ENCODE measurements at places on chromosomes 12 and 14. TPM values are rescaled to one million over a fixed set of nuclear protein-coding genes. Genes with fewer than 3 reads are reported as not detected.

DNA sequence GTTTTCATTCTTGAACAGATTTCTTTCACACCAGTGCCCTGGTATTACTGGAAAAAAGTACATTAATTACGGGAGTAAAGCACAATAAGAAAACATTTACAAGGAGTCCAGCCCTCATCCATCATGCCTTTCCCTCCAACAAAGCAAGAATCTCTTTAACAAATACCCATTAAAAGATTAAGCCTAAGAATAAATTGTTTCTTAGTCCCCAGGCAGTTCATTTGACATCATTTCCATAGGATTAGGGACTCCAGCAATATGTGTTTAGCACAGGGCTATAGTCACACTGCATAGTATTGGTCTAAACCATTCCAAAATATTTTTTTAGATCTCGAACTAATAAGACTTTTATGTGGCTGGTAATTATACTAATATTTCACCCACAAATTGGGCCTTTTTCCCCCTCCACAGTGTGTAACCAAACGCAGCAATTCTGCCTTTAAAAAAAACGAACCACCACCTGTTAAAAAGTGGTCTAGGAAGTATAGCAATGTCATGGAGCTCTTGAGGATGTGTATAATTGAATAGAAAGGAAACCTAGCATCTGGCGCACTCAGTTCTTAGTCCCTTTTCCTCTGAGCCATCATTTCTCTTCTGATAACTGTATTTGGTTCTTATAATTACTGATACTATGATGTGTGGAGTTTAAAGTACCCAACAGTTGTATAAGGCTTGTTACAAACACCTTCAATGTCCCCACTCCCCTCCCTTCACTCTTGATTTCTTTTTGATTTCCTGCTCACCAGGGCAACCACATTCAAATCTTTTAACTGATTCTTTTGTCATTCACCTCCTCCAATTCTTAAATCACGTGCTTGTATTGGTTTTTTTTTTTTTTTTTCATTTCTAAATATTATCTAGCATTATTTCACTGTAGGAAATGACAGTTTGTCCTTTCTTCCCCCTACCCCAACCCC is 138.7 kb downstream of the ETV6 start:
- H3K27ac ChIP-seq, result no peak overlapping the region
- H3K4me3 ChIP-seq, result no peak overlapping the region
- H3K27me3 ChIP-seq, result no peaks in the 10 kb centered on the region
- H3K4me1 ChIP-seq, result peaks cover 35% of the 10 kb centered on the region
- no peaks in the 10 kb centered on the region for H3K36me3 ChIP-seq

- H3K4me3 ChIP-seq, result peak overlapping the region; percentile 39
- H3K27ac ChIP-seq, result no peak overlapping the region
- no peaks in the 10 kb centered on the region for H3K27me3 ChIP-seq
Observed at GRCh38 chr12:24023081-24023480, 73.6 kb upstream of the SOX5 start.

DNA sequence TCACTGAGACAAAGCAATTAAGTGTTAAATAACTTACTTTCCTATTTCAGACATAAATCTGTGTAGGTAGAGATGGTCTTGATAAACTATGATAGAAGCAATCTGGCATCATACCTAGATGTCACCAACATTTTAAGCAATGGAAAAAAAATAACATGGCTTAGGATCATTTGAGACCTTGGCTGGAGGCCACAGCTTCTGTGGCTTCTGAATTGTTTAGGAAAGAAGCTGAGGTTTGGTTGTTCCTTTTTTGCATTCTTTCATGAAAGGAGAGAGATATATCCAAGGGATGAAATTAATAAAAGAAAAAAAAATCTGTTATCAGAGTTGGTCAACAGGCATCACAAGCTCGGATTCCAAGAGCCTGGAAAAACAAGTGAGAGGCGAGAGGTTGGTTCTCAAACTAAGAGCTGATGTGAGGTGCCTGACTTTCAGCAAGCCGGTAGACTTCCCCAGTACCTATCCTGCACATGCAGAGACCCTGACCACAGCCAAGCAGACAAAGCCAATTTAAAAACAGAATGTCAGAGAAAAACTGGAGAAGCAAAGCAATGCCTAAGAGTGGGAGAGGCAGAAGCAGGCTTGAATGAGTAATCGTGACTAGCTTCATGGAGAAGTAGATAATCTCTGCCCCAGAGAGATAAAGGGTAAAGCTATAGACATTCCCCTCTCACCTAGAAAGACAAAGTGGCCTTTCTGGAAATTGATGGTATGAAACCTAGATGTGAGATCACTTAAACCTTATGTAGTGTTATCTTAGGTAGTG is 43.4 kb upstream of the ST8SIA1 start:
- no peak overlapping the region for H3K4me3 ChIP-seq
- H3K4me1 ChIP-seq, result no peaks in the 10 kb centered on the region
- DNase-seq, result no peak

DNA sequence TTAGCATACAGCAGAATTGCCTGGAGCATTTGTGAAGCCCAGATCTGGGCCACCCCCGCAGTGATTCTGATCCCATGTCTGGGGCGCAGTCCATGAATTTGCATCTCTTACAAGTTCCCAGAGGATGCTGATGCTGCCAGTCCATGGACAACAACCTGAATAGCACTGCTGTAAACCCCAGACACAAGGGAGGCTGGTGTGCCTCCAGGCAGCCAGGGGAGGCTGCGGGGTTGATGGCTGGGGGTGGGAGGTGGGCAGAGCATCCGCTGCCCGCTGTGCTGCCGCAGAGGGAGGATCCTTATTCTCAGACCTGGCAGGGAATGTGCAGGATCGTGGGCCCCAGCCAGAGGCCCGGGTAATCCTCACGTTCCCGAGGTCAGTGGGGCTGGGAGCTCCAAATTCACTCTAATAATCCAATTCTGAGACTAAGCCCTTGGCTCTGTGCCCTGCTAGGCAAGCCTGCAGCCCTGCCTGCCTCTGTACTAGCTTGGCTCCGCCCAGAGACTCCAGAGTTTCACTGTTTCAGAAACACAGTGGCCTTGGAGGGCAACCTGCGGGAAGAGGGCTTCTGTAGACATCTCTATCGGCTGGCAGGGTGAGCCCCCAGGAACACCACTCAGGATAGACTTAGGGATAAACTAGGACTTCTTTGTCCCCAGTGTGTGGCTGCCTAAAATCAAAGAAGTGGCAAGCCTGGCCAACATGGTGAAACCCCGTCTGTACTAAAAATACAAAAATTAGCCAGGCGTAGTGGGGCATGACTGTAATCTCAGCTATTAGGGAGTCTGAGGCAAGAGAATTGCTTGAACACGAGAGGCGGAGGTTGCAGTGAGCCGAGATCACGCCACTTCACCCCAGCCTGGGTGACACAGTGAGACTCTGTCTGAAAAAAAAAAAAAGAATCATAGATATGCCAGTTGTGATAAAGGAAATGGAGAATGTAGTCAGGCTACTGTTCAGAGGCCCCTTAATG is 17.8 kb upstream of the MLEC start:
- H3K27me3 ChIP-seq, result no peaks in the 10 kb centered on the region
- DNase-seq, result peak; percentile 28
- H3K27ac ChIP-seq, result no peak overlapping the region
- no peak overlapping the region for H3K4me3 ChIP-seq

GRCh38 chr12:56723889-56724700 is 1.0 kb downstream of the NACA start:
- H3K4me3 ChIP-seq, result peak overlapping the region; percentile 98
- H3K36me3 ChIP-seq, result peaks cover 38% of the 10 kb centered on the region
- peaks cover 65% of the 10 kb centered on the region for H3K4me1 ChIP-seq
- no peak for DNase-seq
- peak overlapping the region; percentile 99 for H3K27ac ChIP-seq

DNA sequence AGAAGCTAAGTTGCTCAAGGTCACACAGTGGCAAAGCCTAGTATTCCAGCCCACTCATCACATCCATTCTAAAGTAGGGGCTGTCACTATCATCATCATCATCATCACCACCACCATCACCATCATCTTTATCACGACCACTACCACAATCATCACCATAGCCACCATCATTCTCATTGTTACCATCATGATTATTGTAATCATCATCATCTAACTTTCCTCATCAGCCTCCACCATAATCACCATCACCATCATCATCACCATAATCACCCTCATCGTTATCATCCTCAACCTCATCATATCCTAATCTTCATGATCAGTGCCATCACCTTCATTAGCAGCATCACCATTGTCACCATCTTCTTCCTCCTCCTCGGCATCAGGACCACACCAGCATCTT is 48.7 kb downstream of the NOS1 start:
- H3K27me3 ChIP-seq, result peaks cover 10% of the 10 kb centered on the region
- H3K36me3 ChIP-seq, result no peaks in the 10 kb centered on the region
- no peaks in the 10 kb centered on the region for H3K4me1 ChIP-seq
- DNase-seq, result no peak
- H3K4me3 ChIP-seq, result no peak overlapping the region

DNA sequence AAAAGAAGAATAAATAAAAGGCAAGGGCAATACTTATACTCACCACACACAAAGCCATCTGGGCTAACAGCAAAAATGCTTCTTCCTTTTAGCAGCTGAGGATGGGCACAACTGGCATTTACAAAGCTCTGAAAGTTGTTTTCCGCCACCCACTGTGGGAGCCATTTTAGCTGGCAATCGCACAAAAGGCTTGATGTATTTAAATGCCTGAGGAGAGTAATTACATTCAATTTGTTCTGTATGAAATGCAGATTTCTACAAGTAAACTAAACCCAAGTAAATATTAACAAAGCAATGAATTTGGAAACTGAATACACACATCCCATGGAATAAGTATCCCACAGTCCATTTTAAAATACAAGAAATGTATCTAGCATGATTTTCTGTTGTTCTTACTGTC is 37.5 kb downstream of the LRIG3 start:
- H3K27ac ChIP-seq, result no peak overlapping the region
- no peaks in the 10 kb centered on the region for H3K27me3 ChIP-seq
- no peak overlapping the region for H3K4me3 ChIP-seq
- H3K36me3 ChIP-seq, result peaks cover 23% of the 10 kb centered on the region
- no peak for DNase-seq
- H3K4me1 ChIP-seq, result peaks cover 26% of the 10 kb centered on the region

DNA sequence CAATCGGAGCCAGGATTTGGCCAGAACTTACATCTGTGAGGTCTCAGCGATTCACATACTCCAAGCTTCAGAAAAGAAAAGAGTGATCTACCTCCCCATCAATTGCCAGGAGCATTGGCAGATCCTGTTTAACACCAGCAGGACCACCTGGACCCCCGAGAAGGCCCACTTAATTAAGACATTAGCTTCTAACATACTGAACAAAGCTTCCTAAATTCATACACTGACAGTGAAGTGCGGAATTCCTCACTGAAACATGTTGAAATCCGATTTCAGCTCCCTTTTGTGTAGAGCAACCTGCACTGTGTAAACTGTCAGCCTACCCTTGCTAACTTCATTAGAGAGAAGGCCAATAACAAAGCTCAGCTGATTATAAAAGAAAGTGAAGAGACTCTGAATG is 274.0 kb downstream of the NOVA1 start:
- H3K4me3 ChIP-seq, result peak overlapping the region; percentile 32
- peaks cover 14% of the 10 kb centered on the region for H3K4me1 ChIP-seq
- DNase-seq, result no peak
- peaks cover 5% of the 10 kb centered on the region for H3K27me3 ChIP-seq

- no peak overlapping the region for H3K4me3 ChIP-seq
- no peak overlapping the region for H3K27ac ChIP-seq
- peaks cover 6% of the 10 kb centered on the region for H3K4me1 ChIP-seq
- no peak for DNase-seq
- no peaks in the 10 kb centered on the region for H3K27me3 ChIP-seq
- peaks cover 8% of the 10 kb centered on the region for H3K36me3 ChIP-seq
Observed at GRCh38 chr12:29547864-29548263, 50.4 kb upstream of the OVCH1 start.

DNA sequence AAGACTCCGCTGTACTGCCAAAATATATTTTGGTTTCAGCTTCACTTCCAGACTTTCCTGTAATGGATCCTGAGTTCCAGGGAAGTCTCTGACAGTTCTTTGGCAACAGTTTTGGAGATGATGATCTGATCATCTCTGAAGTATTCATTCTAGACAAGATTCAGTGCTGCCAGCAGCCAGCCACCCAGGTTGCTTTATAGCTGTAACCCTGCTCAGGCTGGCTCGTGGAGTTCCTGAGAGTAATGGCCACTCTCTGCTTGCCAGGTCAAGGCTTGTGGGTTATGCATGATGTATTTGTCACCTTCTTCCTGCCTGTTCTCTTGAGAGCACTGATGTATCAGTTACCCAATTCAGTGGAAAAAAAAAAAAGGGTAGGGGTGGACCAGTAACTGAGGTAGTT is 124.3 kb downstream of the PPHLN1 start:
- peak overlapping the region; percentile 57 for H3K27ac ChIP-seq
- DNase-seq, result no peak
- peaks cover 35% of the 10 kb centered on the region for H3K36me3 ChIP-seq
- H3K27me3 ChIP-seq, result no peaks in the 10 kb centered on the region
- H3K4me1 ChIP-seq, result peaks cover 27% of the 10 kb centered on the region
- no peak overlapping the region for H3K4me3 ChIP-seq

DNA sequence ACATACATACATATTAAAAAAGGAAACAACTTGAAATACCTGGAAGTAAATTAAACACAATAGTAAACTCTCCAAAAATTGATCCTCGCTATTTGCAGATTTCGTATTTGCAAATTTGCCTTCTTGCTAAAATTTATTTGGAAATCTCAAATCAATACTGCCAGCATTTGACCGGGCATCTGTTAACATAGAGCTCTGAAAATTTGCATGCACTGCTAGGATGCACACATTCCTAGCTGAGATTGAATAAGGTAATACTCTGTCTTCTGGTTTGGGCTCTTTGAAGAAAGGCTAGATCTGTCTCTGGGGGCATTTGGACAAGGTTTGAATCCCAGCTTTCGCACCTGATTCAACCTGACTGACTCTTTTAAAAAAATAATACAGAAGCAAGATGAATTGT is 729.1 kb upstream of the MGAT4C start:
- H3K4me1 ChIP-seq, result no peaks in the 10 kb centered on the region
- no peaks in the 10 kb centered on the region for H3K27me3 ChIP-seq
- H3K4me3 ChIP-seq, result no peak overlapping the region
- no peak for DNase-seq
- no peaks in the 10 kb centered on the region for H3K36me3 ChIP-seq
- H3K27ac ChIP-seq, result no peak overlapping the region

- H3K4me3 ChIP-seq, result no peak overlapping the region
- DNase-seq, result no peak
- peaks cover 15% of the 10 kb centered on the region for H3K4me1 ChIP-seq
- no peaks in the 10 kb centered on the region for H3K36me3 ChIP-seq
- no peak overlapping the region for H3K27ac ChIP-seq
- H3K27me3 ChIP-seq, result no peaks in the 10 kb centered on the region
Observed at GRCh38 chr12:93167331-93167730, 210.4 kb upstream of the NUDT4 start.

DNA sequence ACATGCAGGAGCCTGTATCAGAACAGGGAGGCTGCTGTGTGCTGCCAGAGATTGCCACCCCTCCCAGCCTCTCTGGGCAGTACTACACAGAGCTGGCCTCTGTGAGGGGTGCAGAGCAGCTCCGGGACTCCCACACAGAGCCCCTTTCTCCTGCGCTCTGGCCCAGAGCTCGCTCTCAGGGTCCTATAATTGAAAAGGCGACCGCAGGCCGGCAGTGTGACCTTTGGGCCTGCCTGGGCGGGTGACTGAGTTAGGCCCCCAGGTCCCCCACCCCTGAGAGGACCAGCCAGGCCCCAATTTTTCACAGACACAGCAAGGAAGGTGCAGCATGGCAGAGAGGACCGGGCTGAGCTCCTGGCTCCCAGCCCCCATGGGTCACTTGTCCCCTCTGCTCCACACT is 136.4 kb downstream of the ZFP36L1 start:
- peak overlapping the region; percentile 48 for H3K27ac ChIP-seq
- H3K36me3 ChIP-seq, result no peaks in the 10 kb centered on the region
- peaks cover 69% of the 10 kb centered on the region for H3K4me1 ChIP-seq

SERPINA5 gene
- total RNA-seq, result 1.4 TPM

GPR65 gene
- total RNA-seq, result not detected

TAS2R30 gene
- 1.4 TPM for total RNA-seq

FLRT2 gene
- total RNA-seq, result 13.5 TPM

SPTSSA gene
- 24.7 TPM for total RNA-seq

IQSEC3 gene
- 1.1 TPM for total RNA-seq

KNTC1 gene
- 122 TPM for total RNA-seq

OTOGL gene
- 0.12 TPM for total RNA-seq

PLA2G1B gene
- total RNA-seq, result not detected

ANO2 gene
- 1.9 TPM for total RNA-seq

MGP gene
- not detected for total RNA-seq
